NCI-H510A treated with DMSO at 0.1 percent for 48 hours (cell line): ENCODE measurements at places on chromosomes 16 and 17.
A peak's percentile ranks its signal among the peaks of the same experiment; 100 is the strongest.

GRCh38 chr16:10831894-10832886 is 13.6 kb upstream of the TVP23A start:
- no peak for DNase-seq

- peak; percentile 64 for DNase-seq
Observed at GRCh38 chr16:71339236-71340171, 19.0 kb upstream of the CALB2 start.

DNA sequence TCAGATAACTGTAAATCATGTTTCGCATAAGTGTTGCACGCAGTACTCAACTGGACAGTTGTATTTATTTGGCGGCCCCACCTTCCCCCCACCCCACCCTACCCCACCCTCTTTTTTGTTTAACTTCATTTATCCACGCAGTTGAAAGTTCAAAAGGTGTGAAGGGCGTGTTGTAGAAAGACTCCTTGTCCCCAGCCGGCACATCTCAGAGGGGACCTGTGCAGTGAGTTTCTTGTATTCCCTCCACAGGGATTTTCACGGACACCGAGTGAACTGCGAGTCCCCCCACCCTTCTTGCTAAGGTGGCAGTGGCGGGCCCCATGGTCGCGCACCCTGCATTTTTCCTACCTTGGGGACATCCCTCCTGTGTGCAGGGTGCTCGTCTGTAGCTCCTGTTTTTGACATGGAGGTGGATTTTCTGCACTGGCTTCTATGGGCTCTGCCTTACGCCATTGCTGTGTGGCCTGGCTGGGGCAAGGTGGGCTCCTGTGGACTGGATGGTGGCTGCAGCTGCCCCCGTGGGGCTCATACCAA is 36.2 kb downstream of the ADCY7 start:
- DNase-seq = peak; percentile 14

- DNase-seq = no peak
Observed at GRCh38 chr17:4516735-4517134, 18.1 kb downstream of the SPNS2 start.

- no peak for DNase-seq
Observed at GRCh38 chr16:67565470-67566100, 3.3 kb downstream of the CTCF start.

- DNase-seq = no peak
Observed at GRCh38 chr16:65936096-65936495, 430.4 kb upstream of the CDH5 start.

DNA sequence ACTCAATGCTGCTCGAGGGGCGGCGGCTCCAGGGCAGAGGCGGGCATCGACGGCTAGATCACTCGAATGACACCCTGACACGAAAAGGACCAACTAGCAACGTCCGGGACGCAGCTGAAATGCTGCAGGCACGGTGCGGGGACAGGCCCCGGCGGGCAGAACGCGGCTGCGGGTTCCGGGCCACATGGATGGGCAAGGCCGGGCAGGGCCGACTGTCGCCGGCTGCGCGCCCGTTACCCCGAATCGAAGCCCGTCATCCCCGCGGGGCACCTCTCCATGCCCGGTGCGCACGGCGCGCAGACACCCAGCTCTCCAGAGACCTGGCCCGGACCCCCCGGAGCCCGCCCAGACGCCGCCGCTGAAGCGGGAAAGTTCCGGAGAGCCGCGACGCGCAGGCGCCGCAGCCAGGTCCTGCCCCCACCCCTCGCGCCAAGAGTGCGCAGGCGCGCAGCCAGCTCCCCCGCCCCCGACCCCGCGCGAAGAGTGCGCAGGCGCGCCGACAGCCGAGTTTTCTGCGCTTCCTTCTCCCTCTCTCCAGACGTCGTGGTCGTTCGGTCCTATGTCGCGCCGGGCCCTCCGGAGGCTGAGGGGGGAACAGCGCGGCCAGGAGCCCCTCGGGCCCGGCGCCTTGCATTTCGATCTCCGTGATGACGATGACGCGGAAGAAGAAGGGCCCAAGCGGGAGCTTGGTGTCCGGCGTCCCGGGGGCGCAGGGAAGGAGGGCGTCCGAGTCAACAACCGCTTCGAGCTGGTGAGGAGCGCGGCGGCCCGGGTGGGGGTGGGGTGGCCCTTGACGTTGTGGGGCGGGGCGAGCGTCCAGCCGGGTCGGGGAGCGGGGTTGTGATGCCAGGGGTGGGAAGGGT is at the start of gene TCF25:
TCF25 (plus strand) TSS at position 484 of the 863 bp plus-strand sequence; CDS start at position 560, 76 bp downstream.
- DNase-seq = peak; percentile 28

DNA sequence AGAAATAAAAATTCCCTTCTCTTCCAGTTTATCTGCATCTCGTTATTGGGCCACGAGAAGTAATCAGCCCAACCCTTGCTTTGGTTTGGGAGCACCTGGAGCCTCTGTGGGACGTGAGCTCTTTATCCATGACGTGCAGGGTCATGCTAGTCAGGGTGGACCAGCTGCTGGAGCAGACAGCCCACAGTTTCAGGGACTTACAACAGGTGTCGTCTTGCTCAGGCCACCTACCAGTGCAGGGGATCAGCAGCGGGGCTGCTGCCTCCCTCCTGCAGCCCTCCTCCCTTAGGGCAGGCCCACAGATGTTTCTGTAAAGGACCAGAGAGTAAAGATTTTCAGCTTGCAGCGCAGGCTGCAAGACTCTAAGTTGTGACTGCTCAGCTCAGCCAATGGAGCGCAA is 16.9 kb downstream of the ADAD2 start:
- DNase-seq = no peak

DNA sequence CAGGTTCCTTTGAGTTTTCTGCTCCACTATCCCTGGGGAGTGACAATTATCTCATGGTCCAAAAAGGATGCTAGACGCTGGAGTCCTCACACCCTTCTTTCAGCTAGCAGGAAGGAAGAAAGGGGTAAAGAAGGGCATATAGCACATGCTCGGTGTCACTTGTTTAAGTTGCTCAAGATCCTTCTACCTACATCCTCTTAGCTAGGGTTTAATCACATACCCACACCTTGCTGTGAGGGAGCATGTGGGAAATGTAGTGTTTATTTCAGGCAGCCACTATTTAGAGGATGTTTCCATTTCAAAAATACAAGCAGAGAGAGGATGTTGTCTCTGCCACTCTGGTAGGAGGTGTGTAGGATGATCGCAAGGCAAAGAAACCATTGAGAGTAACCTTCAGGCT is 4.5 kb downstream of the PRKCB start:
- no peak for DNase-seq

GRCh38 chr16:71916397-71916920 is 21.1 kb downstream of the IST1 start:
- DNase-seq = no peak

DNA sequence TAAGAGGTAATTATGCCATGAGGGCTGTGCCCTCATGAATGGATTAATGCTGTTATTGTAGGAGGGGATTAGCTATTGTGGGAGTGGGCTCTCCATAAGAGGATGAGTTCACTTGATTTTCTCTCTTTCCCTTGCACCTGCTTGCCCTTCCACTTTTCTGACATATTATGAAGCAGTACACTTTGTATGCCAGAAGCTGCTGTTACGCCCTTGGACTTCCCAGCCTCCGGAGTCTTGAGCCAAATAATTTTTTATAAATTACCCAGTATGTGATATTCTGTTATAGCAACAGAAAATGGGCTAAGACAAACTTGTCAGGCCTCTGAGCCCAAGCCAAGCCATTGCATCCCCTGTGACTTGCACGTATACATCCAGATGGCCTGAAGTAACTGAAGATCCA is 38.4 kb downstream of the PSMD12 start:
- DNase-seq = no peak

GRCh38 chr17:29289852-29290251 is 4.1 kb downstream of the NUFIP2 start:
- DNase-seq = no peak

DNA sequence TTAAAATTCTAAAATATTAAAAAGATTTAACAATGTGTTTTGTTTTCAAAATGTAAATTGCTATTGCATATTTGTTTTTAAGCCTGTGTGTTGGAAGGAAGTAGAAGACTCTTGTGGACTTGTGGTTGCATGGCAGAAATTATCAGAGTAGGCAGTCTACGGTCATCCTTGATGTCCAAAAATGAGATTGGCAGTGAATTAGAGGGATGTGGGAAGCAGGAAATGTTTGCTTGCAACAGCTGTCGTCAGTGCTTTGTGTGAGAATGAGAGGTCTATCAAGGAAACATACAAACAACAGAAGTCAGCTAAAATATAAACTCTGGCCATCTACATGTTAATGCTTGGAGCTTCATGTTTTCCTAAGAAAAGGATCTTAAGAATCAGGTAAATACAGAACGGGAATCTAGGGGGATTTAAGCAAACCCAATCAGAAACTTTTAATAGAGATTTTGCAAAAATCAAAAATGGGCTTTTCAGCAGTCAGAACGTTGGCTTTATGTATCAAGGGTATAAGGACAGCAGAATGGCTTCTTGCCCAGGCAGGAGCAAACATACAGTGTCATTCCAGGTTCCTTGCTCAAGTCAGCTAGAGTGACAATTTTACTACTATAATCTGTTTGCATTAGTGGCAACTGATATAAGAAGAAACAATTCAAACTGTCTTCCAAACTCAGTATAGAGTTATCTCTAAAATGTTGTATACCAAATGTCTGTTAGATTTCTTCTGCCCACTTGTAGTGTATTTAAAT is 196.7 kb downstream of the CYB561 start:
- DNase-seq = peak; percentile 35

DNA sequence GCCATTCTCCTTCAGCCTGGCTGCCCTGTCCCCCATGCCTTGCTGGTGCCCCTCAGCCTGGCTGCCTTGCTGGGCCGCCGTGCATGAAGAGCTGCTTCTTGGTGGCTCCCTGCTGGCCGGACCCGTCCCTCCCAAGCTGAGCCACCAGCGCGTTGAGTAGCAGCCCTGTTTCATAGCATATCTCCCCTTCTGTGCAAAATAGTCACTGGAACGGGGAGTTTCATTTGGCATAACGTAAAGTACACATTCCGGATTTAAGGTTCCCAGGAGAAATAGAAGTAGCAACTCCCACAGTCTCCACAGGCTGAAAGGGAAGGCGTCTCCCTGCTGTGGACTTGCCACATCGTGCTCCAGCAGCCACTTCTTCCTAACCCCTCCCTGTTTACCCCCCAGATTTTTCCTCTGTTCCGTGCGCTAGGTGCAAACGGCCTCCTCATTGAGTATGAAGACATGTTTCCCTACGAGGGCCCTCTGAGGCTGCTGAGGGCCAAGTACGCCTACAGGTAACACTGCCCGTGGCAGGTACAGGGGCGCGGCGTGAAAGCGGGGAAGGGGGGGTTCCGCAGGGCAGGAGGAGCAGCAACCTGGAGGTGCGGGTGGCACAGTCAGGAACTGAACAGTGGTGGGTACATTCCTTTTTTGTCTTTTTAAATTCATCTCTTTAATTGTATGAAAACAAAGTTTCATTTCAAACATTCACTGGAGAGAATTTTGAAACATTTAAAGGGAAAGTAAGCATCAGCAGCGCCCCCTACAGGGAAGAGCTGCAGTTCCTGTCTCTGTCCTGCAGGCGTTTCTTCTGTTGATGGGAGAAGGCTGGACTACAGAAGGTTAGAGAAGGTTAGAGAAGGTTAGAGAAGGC is 5.8 kb upstream of the OGFOD3 start:
- DNase-seq = no peak

GRCh38 chr17:4407216-4407615 is 26.5 kb upstream of the SPNS3 start:
- DNase-seq = no peak

GRCh38 chr17:41972571-41973407 is 6.2 kb downstream of the CNP start:
- peak; percentile 39 for DNase-seq

DNA sequence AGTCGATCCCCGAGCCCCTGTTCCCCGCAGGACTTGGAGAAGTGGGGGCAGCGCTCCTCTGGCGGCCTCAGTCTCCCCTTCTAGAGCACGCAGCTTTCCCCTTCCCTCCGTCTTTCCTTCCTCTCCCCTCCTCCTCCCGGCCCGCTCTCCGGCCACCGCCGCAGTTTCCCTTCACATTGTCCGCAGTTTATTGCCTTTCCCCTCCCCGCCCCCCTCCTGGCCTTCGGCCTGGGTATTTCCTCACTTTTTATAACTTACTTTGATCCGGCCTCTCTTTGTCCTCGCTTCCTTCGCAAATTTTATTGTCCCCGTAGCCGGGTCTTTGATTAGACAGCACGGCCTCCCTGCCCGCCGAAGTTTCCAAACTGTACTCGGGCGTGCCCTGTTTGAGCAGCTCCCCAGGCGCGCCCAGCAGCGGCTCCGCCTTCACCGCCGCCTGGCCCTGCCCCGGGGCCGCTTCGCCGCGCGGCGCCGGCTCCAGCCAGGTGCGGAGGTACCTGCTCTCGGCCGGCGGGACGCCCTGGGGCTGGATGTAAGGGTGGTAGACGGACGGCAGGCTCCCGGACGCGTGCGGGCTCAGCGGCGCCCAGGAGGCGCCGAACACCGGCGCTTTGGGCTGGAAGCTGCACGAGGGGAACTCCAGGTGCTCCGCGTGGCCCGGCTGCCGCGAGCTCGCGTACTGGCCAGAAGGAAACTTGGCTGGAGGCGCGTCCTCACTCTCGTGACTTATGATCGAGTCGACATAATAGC is 488 bp downstream of the HOXB9 start:
- no peak for DNase-seq

DNA sequence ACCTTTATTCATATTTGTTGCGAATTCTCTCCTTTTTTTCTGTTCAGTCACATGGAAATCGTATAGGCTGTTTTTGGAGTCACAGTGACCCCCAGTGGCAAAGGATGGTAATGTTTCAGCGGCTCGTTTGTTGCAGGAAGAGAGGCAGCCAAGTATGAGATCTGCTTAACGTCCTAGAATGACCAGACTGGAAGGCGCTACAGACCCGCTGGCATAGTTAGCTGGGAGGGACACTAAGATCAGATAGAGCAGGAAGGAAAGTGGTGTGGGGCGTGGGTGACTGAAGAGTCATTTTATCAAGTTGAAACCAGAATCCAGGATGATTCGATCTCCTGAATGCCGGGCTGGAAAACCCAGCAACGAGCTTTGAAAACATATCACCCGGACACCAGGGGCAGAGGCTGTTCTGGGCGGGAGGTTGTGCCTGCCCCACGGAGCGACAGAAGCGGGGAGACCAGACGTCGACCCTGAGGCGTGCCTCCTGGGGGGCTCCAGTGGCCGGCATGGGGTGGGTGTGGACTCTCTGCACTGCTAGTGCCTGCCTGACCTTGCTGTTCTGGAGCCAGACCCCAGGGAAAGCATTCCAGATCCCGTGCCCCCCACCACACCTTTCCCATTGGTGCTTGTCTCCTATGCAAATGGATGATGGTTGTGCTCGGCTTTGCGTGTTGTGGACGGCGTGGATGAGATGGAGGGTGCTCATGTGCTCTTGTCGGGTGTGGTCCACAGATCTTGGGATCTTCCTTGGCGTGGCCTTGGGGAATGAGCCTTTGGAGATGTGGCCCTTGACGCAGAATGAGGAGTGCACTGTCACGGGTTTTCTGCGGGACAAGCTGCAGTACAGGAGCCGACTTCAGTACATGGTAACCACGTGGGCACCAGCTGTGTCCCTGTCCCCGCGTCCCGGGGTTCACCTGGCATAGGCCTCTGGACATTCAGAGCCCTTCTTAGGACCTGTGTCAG is 7.7 kb downstream of the IL34 start:
- peak; percentile 75 for DNase-seq

DNA sequence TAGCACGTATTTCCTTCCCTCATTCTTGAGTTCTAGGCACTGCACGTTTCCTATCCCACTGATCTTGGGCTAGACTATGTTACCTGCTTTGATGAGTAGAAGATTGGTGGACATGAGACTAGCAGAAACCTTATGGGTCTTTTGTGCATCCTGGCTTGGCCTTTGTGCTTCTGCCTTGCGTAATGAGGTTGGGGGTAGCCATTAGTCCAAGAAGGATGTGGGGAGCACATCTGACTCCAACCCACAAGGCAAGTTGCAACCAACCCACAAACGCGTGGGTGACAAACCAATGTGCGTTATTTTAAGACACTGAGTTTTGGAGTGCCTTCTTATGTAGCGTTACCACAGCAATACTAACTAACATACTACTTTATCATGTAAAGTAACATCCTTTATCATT is 180.4 kb upstream of the IRX5 start:
- no peak for DNase-seq

GRCh38 chr16:2924901-2925755 is 13.4 kb downstream of the FLYWCH1 start:
- DNase-seq = no peak
